ENCODE measurements at places on chromosomes 4 and X. TPM values are rescaled to one million over a fixed set of nuclear protein-coding genes. Genes with fewer than 3 reads are reported as not detected.

The PALLD gene
- total RNA-seq = 1.9 TPM

The CLNK gene
- total RNA-seq = 0.67 TPM

The FAM156B gene
- 10.0 TPM for total RNA-seq

The P2RY4 gene
- 0.39 TPM for total RNA-seq

The FABP2 gene
- total RNA-seq = not detected
